Hematopoietic multipotent progenitor cell treated with erythropoietin and hydrocortisone succinate and interleukin-3 and kit ligand, for 17 days (in vitro differentiated cells): ENCODE measurements at places on chromosomes 4 and X.

DNA sequence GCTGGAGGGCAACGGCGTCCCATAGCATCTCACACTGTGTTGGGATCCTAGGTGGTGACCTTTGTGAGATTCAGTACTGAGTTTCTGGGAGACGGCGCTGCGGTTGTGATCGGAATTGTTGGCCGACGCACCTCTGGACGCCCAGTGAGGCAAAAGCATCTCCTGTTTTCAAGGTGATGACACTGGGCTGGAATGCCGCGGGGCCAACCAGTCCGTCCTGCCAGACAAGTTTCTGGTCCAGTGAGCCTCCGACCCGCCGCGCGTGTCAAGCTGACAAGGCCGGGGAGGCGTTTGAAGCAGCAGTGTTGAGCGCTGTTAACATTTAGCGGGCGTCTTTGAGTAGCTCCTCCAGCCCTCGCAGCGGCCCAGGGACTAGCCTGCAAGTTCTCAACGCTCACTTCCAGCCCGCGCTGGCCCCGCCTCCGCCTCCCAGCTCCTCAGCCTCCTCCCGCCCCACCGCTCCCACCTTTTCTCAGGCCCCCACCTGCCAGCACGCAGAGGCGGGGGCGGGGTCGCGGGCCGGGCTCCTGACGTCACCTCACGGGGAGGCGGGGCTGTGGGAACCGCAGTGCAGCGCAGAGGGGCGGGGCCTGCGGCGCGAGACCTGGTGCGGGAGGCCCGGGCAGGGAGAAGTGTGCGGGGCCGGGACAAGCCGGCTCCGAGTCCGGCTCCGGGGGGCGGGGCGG is 482 bp upstream of the CDS1 start:
- DNase-seq: peak; percentile 66

GRCh38 chrX:17496407-17496806 is 121.4 kb downstream of the NHS start:
- no peak for DNase-seq

- DNase-seq: no peak
Measured at GRCh38 chr4:106287353-106287969, 28.5 kb downstream of the TBCK start.

- DNase-seq: no peak
Measured at GRCh38 chr4:80097400-80098177, 24.6 kb upstream of the ANTXR2 start.

GRCh38 chrX:42247241-42247640 is 323.9 kb upstream of the CASK start:
- DNase-seq: no peak

GRCh38 chr4:37687194-37687562 is 1.0 kb upstream of the RELL1 start:
- DNase-seq: peak; percentile 52

DNA sequence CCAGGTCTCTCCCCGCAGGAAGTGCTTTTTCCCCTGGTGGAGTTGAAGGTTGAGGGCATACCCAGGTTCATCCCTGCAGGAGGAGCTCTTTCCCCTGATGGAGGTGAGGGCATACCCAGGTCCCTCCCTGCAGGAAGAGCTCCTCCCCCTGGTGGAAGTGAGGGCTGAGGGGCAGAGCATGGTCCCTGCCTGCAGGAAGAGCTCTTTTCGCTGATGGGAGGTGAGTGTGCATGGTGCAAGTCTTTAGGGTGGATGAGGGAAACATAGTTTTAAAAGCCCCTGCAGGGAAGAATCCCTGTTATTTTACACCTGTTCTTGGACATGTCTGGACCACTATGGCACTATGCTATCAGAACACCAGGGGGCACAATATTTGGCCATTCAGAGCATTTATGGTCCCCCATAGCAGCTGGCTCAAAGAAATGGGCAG is 43.7 kb upstream of the PUDP start:
- no peak for DNase-seq

- DNase-seq: no peak
Measured at GRCh38 chr4:182600093-182600492, 317.1 kb downstream of the DCTD start.

GRCh38 chr4:81625422-81626417 is 154.0 kb upstream of the RASGEF1B start:
- no peak for DNase-seq

GRCh38 chr4:8844976-8845690 is 26.5 kb downstream of the HMX1 start:
- no peak for DNase-seq
